ENCODE measurements at places on chromosomes 2 and 18.

GRCh38 chr2:239874636-239875356 lies 150.3 kb downstream of the NDUFA10 start:
- no peak for DNase-seq

DNA sequence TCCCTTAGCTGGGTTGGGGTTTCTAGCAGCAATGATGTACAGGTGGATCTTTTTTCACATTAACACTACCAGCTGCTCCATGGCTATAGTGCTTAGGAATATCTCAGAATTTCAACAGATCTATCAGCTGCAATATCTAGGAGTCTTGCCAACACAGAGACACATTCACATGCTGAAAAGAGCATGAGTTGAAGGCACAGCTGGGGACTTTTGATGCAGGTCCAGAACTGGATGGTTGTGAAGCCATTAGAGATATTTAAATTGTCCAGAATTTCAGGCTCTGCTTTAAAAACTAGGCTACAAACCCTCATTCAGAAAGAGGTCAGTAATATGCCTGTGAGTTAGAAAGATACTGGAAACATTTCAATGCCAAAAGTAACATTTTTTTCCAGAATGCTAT lies 122.2 kb upstream of the CCDC195 start:
- DNase-seq, result no peak

- no peak for DNase-seq
These were observed 254.7 kb downstream of the RAD51AP2 start for GRCh38 chr2:17263570-17263968.

DNA sequence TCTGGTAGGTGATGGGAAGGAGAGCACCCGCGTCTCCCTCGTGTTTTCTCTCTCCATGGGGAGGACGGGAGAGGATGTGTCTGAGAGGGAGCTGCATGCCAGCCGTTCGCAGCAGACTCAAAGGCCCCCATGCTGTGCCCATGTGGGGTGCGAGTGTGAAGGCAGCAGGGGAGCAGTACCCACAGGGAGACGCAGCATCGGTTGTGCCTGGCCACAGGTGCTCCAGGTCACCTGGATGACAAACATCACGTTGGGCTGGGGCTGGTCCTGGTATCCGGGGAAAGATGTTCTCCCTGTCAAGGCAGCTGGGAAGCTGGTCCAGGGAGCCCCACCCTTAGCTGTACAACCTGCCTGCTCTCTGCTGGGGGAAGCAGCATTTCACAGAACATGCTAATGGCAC lies 119.5 kb upstream of the SALL3 start:
- no peak for DNase-seq

- DNase-seq, result no peak
These were observed 8.3 kb upstream of the RMC1 start for GRCh38 chr18:23494992-23495391.

- no peak for DNase-seq
These were observed 3.7 kb upstream of the GKN1 start for GRCh38 chr2:68970566-68971265.

DNA sequence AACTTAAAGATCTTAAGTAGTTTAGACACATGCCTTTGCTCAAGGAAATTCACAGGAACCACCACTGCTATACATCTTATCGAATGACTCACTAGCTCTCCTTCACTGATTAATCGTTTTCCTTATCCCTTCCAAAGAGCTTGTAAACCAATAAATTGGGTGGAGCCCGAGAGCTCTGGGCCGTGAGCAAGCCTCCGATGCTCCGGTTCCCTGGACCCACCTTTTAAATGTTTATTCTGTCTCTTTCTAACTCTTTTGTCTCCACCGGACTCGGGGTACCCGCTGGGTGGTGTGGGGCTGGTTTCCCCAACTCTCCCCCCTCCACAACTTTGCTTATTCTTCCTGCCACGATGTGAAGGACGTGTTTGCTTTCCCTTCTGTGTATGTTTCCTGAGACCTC lies 292.9 kb upstream of the TMEFF2 start:
- no peak for DNase-seq

DNA sequence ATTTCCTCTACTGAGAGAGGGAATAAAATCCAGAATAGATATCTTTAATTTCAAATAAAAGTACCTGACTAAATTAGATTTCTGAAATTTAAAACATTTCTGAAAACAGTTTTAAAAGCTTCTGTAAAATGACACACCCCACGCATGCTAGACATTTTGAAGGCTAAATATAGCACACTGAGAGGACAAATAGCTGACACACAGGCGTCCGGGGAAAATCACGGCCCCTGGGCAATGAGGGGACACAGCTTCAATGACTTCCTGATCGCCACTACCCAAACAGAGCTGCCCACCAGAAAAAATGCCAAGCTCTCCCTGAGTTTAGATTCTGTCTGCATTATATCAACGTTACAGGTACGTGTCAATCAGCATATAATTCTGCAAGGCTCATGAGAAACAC lies 10.9 kb downstream of the TBC1D8 start:
- DNase-seq, result no peak

- DNase-seq, result no peak
These were observed 66.4 kb upstream of the EDAR start for GRCh38 chr2:109055435-109055834.

- DNase-seq, result no peak
These were observed 29.6 kb downstream of the STEAP3 start for GRCh38 chr2:119253114-119253702.

GRCh38 chr2:160209516-160209856 lies 9.4 kb upstream of the ITGB6 start:
- DNase-seq, result no peak

DNA sequence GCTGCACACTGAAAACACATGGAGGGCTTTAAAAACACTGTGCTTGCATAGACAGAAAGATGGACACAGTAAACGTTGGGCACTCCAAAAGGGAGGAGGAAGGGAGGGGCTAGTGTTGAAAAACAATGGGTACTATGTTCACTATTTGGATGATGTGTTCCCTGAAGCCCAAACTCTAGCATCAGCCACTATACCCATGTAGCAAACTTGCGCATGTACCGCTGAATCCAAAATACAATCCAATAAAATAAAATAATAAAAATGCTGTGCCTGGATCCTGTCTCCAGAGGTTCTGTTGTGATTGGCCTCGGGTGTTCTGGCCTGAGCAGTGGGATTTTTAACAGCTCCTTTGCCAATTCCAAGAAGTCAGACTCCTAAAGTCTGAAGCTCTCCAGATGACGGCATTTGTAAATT lies 166.0 kb downstream of the TMEM182 start:
- DNase-seq, result no peak

GRCh38 chr2:156352911-156353310 lies 20.4 kb upstream of the NR4A2 start:
- DNase-seq, result no peak

DNA sequence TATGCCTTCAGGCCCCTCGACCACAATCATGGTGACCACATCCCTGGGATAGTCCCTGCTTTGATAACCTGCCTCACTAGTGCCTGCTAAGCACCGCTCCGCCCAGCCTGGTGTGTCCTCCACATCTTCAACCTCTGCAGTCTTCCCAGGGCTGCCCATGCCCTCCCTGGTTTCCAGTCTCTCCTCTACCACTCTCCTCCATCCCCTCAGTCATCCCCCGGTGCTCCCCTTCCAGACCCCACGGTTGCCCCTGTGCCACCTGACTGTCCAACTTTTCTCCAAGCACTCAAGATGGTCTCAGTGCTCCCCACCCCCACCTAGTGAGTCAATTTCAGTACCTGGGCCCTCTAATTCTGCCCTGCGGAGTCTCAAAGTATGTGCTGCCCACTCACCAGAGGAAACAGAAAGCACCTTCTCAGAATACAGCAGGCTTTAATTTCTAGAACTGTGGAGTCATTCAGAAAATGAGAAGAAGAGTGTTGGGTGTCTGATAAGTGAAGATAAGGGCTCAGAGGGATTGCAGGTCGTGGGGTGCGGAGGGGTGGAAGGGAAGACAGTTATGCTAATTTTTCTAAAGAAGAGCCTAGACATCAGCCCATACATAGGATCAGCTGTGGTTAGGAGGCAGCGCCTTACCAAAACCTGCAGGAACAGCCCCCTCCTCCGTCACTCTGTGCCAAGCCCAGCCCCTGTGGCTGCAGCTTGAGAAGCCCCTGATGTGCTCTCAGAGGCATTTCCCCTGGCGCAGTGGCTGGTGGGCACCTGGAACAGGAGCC lies 53.6 kb upstream of the CAB39 start:
- DNase-seq, result no peak

- no peak for DNase-seq
These were observed 11.3 kb upstream of the MLPH start for GRCh38 chr2:237475704-237476141.

DNA sequence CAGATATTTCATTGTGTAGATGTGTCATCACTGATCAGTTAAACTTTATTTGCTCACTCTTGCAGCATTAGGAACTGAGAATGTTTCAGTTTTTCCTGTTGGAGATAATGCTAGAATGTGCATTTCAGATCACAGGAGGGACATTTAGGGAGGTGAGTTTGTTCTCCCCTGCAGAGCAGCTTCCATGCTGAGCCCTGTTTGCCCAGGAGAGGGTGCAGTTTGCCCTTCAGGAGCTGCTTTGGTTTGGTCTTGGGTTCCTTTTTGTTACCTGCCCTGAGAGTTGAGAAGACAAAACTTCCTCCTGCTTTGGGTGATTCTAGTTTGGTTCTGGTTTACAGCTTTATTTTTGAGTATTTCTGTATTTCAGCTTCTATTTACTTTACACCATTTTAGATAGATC lies 49.9 kb downstream of the DGKD start:
- DNase-seq, result no peak

DNA sequence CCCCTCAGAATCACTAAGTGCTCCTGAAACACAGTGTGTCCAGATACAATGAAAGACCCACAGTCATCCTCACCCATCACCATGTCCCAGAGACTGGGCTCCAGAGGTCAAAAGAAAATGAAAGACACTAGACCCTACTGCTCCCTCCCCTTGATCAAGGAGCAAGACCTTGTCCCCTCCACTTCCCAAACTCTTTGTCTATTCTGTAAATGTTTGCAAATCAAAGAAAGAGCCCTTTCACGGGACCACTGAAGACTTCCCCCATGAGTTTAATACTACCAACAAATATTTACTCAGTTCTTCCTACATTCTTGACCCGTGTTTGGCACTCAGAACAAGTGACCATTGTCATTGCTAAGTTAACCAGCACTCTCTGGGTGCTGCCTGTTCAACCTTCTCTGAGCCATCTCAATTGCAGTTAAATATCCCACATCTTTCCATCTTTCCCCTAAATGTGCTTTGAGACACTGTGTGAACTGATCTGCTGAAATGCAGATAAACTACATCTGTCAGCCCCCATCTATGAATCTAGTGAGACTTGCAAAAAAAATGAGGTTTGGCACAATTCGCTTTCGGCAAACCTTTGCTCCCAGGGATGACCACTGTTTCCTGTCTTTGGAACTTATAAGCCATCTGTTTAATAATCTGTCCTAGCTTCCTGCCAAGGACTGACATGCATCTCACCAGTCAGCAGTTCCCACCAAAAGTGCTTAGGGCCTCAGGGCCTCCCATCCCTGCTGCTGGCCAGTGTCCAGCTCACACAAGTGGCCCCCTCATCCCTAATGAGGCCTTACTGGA lies 170.3 kb downstream of the GFPT1 start:
- DNase-seq, result no peak

- DNase-seq, result no peak
These were observed 117.6 kb downstream of the CYRIA start for GRCh38 chr2:16548036-16548435.

- no peak for DNase-seq
These were observed 4.8 kb downstream of the ALK start for GRCh38 chr2:29916571-29916970.

- DNase-seq, result no peak
These were observed 1057.1 kb upstream of the CRIM1 start for GRCh38 chr2:35298493-35298892.

GRCh38 chr18:8911408-8912340 lies 190.8 kb upstream of the NDUFV2 start:
- DNase-seq, result no peak

DNA sequence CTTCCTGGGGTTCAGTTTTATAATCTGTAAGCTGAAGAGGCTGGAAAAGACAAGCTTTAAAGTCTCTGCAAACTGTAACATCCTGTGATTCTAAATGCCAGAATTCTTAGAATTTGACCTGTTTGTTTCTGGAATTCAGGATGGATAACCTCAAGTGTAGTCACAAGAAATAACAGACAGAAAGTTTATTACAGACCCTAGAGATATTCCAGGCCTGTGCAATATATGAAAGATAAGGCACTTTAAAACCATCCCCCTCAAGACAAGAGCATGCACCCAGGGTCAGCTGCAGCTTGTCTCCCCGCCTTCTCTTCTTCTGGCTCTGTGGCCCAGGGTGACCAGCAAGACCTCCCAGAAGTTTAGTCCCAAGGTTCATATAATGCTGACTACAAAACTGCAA lies 298.7 kb upstream of the ACVR2A start:
- DNase-seq, result no peak

DNA sequence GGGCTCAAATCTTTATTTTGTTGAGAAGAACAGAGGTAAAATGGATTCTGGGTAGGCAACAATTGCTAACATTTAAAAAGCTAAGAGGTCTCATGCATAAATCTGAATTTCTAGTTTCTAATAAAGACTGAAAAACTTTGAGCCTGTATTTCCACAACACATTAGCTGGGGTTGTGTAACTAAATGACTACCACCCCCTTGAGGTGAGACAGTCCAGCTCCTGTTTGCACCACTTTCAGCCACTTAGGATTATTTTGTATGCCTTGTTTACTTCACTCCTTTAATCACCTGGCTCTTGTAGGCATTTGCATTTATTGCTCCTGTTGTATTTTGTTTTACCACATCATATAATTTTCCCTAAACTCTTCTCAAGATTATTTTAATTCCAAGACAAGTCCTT lies 376.6 kb downstream of the PTH2R start:
- DNase-seq, result peak; percentile 9

GRCh38 chr2:23460993-23461392 lies 76.0 kb downstream of the KLHL29 start:
- no peak for DNase-seq

- DNase-seq, result no peak
These were observed 468.7 kb upstream of the FANCL start for GRCh38 chr2:58709687-58710354.

- no peak for DNase-seq
These were observed 296.0 kb upstream of the MC4R start for GRCh38 chr18:60668583-60668982.

- DNase-seq, result no peak
These were observed 209.3 kb downstream of the SS18 start for GRCh38 chr18:25881149-25881548.

GRCh38 chr18:31581498-31582197 lies 10.0 kb upstream of the TTR start:
- DNase-seq, result no peak

DNA sequence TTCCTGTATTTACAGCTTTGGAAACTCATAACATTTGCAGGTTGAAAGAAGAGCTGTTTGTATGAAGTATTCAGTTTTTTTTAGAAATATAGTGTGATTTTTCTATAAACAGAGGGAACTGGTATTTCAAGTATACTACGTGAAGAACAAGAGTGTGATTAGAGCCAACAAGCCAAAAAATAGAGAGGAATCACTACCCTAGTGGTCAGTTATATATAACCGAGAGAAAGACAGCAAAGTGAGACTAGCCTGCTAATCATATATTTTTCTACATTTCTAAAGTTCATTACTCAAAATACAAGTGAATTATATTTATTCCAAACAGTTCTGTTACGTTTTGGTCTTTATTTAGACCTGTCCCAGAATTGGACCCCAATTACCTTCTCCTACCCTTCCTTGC lies 444.8 kb upstream of the NRP2 start:
- DNase-seq, result no peak
